Right ventricle myocardium superior (tissue), 1 donor: ENCODE measurements at places on chromosomes 12 and 14.

DNA sequence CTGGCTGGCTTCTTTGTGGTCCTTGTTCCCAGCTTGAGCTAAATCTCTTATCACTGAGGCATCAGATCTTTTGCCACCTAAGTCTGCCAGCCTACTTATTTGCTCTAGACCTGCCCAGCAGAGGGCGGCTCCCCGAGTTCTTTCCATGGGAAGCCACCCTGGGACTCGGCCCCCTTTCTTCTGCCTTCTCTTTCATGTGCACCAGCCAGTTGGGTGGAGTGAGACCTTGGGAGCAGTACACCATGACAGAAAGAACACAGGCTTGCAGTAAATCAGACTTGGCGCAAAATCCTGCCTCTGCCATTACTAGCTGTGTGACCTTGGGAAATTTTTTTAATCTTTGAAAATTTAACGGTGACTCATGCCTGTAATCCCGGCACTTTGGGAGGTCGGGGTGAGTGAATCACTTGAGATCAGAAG lies 7.4 kb downstream of the SMAGP start:
- DNase-seq: no peak

GRCh38 chr12:77941401-77941800 lies 110.7 kb downstream of the NAV3 start:
- no peak for DNase-seq

- peak; percentile 56 for DNase-seq
These were observed 918 bp downstream of the RNASE1 start for GRCh38 chr14:20801726-20802125.

DNA sequence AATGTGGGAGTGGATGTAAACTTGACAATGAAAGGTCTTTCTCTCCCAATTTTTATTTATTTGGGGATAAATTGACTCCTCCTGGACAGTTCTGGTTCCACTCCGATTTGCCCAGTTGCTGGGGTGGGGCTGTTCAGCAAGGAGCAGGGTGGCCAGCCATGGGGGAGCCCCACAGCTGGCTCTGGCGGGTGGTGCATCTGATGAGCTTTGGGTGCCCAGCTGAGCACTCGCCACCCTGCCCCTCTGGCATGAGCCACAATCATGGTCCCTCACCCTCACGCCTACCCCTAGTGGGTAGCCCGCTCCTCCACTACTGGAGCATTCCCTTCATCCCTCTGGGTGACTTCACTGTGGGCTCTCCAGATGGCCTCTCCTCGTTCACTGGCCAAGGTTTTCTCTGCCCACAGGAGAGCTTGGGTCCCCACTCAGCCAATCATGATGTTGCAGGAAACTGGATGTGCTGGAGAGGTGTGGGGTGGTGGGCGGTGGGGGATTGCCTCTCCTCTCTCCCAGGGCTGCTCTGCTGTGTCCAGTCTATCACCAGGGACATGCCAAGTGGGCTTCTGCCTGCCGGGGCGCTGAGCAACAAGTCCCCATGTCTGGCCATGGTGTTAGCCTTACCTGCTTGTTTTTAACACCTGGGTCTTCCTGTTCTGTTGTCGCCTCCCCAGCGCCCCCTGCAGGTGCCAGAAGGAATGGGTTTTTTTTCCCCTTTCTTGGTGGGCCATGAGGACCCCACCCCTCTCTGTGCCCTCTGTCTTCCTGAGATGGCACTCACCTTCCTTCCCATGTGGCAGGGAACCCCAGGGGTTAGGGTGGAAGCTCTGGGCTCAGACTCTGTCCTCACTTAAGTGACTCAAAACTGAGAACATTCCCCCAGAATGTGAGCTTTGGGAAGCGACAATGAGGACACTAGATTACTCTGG lies 3.4 kb downstream of the CYP46A1 start:
- no peak for DNase-seq

DNA sequence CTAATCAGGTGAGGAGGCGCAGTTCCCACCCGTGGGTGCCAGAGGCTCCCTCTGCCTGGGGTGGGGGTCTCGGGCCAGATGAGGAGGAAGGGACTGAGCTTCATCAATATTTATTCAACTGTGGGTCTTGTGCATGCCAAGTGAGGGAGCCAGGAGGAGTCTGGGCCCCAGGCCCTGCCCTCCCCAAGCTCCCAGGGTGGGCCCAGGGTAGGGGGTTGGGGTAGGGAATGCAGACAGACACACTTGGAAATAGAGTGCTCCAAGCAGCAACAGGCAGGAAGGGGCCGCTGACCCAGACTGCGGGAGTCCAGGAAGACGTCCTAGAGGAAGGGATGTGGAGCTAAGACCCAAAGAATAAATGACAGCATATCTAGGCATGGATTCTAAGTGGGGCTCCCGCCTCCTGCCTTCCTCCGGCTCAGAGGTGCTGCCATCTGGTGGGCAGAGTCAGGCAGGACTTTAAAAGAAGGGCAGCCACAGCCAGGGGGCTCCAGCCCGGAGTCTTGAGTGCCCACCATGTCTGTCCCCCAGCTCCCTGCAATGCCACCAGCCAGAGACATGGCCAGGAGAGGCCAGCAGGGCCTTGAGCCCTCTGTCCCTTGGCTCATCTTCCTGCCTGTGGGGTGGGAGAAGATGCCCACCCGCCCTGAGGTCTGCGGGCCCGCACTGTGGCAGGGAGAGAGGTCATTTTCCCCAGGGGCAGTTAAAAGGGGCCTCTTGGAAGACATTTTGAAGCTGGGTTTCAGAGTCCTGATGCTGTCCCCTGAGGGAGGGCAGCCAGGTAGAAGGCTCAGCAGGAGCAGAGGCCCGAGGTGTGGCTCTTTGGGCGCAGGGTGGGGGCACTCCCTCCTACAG lies 70.1 kb downstream of the PHETA1 start:
- peak; percentile 56 for DNase-seq
